ENCODE measurements at places on chromosomes 16 and 17. TPM values are rescaled to one million over a fixed set of nuclear protein-coding genes. Genes with fewer than 3 reads are reported as not detected.

Gene IRF8
- 69.7 TPM for polyA plus RNA-seq

Gene MPG
- polyA plus RNA-seq: 134 TPM

Gene ACSM2A
- polyA plus RNA-seq: not detected

Gene TOX3
- polyA plus RNA-seq: not detected

Gene SLC25A10
- 7.5 TPM for polyA plus RNA-seq

- DNase-seq: no peak
Measured at GRCh38 chr17:68349157-68349556, 57.9 kb downstream of the ARSG start.

DNA sequence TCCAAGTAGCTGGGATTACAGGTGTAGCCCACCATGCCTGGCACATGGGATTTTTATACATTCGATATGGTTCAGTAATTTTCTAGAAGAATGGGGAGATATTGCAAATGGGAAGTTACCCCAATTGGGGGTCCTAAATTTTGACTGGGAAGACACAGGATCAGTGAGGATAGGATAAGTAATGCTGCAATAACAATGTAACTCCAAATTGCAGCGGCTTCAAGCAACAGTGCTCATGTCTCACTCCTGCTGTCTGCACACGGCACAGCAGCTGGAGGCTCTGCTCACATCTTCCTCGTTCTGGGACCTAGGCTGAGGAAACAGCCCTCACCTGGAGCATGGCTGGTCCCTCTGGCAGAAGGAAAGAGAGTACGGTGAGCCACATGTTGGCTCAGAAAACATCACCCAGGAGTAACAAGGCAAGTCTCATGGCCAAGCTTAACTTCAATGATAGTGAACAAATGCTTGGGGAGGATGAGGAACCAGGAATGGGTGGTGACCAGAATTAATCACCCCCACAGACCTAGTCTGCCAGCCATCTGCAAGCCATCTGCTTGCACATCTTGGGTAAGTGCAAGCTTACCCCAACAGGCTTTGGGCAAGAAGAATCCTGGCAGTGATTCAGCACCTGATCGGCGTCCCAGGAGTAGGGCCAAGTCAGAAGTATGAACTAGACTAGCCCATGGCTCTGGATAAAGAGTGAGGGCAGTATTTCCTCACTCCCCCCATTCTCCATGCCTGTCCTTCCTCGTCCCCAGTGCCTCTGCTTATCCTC, 229.2 kb downstream of the COPRS start:
- DNase-seq: no peak

GRCh38 chr17:80783971-80784370, 207.7 kb upstream of the CHMP6 start:
- DNase-seq: no peak

DNA sequence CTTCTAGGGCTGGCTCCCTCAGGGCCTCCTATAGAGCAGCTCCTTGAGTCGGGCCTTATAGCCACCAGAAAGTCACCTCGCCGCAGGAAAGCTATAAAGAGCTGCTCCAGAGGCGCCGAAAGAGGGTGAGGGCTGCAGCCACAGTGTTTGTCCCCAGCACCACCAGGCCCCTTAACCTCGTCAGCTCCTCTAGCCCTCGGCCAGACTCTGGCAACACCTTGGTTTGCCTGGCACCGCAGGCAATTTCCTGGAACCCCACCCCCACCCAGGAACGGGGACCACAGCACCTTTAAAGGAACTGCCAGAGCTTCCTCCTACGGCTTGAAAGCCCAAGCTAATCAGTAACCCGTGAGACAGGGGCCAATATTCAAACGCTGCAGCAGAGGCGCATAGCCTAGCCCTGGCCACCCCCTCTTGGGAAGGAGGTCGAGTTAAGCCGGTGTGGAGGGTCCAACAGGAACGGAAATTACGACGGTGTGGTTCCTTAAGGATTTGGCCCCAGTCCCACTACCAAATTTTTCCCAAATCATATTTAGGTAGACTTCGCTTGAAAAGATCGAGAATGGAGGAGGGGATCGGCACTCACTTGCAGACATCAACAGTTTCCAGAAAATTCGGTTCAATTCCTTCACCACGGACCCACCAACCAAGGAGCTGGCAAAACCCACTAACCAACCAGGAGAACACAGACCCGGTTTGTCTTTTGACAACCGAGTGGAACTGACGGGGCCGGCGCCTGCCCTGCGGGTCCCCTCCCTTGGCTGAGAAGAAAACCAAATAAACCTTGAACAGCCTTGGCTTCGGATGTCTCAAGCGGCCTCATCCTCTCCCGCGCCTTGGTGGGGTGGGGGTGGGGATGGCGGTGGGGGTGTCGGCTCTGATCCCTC, 3.0 kb downstream of the HOXB6 start:
- DNase-seq: no peak

DNA sequence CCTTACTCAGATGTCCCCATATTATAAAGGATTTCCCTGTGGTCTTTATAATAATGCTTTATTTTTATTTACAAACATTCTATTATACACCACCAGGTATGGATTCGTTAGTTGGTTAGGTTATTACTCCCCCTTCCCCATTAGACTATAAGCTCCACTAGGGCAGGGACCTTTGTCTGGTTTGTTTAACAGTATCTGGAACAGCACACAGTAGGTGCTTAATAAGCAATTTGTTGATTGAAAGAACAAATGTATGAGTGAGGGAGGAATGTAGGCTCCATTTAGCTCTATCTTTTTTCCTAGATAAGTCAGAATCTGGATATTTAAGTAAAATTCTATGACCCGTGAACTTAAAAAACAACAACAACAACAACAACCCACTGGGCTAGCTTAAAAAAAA, 2.3 kb upstream of the PRKCB start:
- DNase-seq: no peak

GRCh38 chr17:38511150-38512108, 83.2 kb downstream of the ARHGAP23 start:
- no peak for DNase-seq

DNA sequence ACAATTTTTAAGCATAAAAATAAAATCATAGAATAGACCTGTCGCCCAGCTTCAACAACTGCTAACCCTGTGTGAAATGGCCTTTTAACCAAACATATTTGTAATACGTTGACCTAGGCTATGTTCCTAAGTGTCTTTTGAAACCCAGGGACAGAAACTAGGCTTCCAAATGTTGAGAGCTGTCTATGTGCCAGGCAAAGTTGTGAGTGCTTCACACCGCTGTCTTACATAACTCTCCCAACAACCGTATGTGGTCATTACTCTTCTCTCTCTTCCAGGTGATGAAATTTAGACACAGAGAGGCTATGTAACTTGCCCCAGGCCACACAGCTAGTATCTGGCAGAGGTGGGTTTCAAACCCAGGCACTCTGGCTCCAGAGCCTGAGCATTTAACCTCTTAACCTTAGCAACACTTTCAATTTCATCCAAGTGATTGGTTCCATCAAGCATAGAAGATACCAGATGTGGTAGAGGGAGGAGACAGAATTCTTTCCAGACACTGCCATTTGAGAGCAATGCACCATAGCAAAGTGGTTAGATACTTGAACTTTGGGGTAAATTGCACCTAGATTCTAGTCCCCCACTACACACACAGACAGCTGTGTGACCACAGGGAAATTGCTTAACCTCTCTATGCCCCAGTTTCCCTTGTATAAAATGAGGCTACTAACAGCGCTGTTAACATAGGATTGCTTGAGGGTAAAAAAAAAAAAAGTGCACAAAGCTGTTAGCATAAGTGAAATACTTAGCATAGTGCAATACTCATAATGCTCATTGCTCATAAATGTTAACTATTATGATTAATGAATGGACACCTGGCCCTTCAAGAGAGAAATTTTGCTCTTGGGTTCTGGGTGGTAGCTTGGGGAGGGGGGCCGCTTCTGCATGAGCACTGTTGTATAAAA, 160.6 kb downstream of the IRX3 start:
- no peak for DNase-seq

- DNase-seq: no peak
Measured at GRCh38 chr17:65457183-65457582, 104.3 kb downstream of the AXIN2 start.

- DNase-seq: no peak
Measured at GRCh38 chr17:76414334-76415295, 30.2 kb downstream of the SPHK1 start.

GRCh38 chr17:2804912-2805311, 8.7 kb downstream of the RAP1GAP2 start:
- DNase-seq: no peak

DNA sequence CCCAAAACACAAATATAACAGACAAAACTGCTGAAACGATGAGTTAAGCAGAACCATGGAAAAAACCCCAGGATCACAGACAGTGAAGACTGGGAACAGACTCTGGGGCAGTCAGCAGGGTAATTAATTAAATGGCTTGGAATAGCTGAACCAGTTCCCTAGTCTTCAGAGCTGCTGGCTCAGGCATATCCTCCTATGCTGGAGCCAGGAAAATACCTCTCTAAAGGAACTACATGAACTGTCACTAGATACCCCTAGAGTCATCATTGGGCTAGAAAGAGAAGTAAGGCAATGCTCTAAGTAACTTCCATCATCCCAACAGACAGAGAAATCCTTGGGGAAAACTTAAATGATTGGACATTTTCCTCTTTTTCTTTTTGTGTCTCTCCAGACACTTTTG, 113.0 kb downstream of the STXBP4 start:
- DNase-seq: no peak

- DNase-seq: no peak
Measured at GRCh38 chr17:802481-802880, 20.3 kb downstream of the MRM3 start.

DNA sequence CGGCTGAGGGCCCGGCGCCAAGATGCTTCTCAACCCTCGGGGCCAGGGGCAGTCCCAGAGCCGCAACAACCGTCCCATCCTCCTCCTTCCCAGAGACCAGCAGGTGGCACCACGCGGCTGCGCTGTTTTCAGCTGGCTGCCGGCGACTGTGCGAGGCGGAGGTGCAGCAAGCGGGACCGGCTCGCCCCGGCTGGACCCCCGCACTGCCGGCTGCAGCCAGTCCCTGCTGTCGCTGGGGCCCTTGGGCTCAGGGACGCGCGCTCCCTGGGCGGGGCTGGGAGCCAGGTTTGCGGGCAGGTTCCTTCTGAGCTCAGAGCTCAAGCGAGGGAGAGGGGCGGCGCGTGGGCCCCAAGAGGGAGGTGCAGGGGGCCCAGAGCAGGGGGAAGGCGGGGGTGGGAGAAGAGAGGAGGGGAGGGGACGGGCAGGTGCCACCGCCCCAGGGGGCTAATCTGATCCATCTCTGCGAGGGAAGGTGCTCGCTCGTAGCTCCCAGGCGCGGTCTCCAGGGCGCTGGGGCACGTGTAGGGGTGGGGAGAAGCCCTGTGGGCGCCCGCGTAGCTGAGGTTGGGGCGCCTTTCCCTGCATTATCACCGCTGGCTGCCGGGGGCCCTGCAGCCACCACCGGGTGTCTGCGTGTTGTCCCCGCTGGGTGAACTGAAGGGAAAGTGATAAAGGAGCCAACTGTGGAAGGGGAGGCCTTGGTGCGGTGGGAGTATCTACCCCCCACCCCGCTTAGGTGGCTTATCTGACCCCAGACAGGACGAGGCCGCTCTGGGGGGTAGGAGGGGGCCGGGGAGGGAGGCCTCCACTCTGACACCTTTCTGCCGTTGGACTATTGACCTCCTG, 24.2 kb downstream of the STAT5A start:
- peak; percentile 57 for DNase-seq

DNA sequence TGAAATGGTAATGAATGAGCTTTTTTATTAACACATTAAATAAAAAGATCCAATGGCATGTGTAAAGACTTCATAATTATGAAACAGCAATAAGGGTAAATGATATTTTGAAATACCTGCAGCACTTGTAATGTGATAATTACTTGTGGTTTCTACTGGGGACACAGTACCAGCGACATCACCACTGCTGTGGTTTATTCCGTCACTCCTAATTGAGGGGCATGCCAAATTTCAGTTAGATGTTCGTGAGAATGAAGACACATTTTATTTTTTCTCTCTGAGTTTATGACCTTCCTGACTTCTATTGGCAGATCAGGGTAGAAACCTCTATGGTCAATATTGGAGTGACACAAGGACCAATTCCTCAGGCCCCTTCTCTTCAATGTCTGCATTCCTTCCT, 131.9 kb upstream of the XYLT1 start:
- DNase-seq: no peak

DNA sequence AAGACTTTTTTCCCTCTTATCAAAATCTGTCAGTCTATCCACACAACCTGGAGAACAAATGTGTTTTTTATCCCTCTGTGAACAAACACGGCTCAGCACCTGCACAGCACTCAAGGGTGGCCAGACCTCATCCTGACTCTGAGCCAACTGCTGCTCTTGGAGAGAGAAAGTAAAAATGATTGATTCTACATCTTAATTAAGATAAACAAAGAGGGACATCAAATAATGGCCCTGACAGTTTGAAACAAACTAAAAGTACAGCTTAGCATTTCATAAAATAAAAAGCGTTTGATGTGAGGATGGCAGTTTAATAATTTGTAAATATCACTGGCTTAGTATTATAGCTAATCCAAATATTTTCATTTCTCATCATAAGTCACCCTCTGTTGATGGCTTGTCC, 106.2 kb downstream of the SNX11 start:
- no peak for DNase-seq

GRCh38 chr17:66549311-66549704, 246.9 kb downstream of the PRKCA start:
- no peak for DNase-seq

GRCh38 chr17:44976206-44976605, 8.1 kb upstream of the C1QL1 start:
- DNase-seq: no peak

DNA sequence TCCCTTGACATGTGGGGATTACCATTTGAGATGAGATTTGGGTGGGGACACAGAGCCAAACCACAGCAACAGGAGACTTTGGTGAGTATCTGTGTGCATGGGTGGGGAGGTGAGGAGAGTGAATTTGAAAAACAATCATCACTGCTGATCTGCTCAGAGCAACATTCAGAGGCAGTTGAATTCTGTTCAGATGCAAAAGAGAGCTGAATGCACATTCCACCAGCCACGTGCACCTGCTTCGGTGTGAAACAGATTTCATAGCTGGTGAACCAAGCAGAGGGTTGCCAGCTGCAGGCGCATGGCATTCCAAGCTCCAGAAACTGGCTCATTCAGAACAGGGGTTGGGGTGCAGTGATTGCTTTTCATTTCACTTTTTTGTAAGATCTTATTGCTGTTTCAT, 233.1 kb upstream of the FOXF1 start:
- DNase-seq: no peak

DNA sequence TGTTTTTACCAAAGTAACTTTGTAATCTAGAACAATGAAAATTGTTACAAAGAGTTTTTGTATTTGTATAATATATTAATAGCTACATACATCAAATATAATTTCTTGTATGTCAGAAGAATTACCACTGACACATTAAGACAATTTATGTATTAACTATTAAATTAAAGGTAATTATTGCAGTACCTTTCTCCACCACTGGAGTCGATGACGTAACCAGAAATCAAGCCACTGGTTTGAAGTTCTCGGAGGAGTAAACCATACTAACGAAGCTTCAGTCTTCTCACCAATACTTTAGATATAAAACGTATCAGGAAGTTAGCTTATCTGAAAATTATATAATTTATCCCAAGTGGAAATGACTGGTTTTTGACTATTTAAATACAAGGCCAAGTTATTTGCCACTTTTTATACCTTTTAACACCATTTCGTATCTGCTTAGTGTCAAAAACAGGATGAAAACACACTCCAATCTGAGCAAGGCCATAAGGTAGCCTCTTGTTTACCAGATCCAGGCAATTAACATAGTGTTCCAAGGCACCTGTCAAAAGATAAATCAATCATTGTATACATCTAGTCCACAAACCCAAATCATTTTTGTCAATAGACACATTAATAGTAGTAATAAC, 4.3 kb downstream of the POLG2 start:
- peak; percentile 39 for DNase-seq

All from immature natural killer cell (primary cell).